Uterine smooth muscle cell (primary cell): ENCODE measurements at places on chromosomes 5 and 9. TPM values are rescaled to one million over a fixed set of nuclear protein-coding genes. Genes with fewer than 3 reads are reported as not detected.

PCDHB10 gene
- total RNA-seq, result 0.11 and 0.12 TPM in 2 replicates

TXNDC8 gene
- total RNA-seq, result not detected in 2 replicates

DAB2IP gene
- 7.5 and 14.4 TPM in 2 replicates for total RNA-seq

CAMK2A gene
- 1.4 and 1.8 TPM in 2 replicates for total RNA-seq

SLC2A6 gene
- 16.2 and 17.4 TPM in 2 replicates for total RNA-seq

F2RL2 gene
- total RNA-seq, result 3.7 and 10.6 TPM in 2 replicates

OBP2B gene
- not detected in 2 replicates for total RNA-seq

TOR2A gene
- total RNA-seq, result 2.6 and 2.7 TPM in 2 replicates

CD72 gene
- total RNA-seq, result 0.87 and 1.2 TPM in 2 replicates

NFIL3 gene
- total RNA-seq, result 15.7 and 25.2 TPM in 2 replicates

C9orf50 gene
- 0.12 TPM in 1 of 2 replicates, not detected in the other for total RNA-seq

ORM2 gene
- total RNA-seq, result not detected in 2 replicates

PGM5 gene
- total RNA-seq, result 61.4 and 74.4 TPM in 2 replicates

FBP2 gene
- total RNA-seq, result not detected in 2 replicates

SPEF2 gene
- 4.8 and 7.6 TPM in 2 replicates for total RNA-seq

MARCOL gene
- total RNA-seq, result not detected in 2 replicates

SLCO6A1 gene
- total RNA-seq, result not detected in 2 replicates

PCDHGC5 gene
- total RNA-seq, result 2.3 and 2.9 TPM in 2 replicates

RGS7BP gene
- total RNA-seq, result not detected in 2 replicates

PCDHGB6 gene
- 2.4 and 2.9 TPM in 2 replicates for total RNA-seq

CDK9 gene
- 44.3 and 46.0 TPM in 2 replicates for total RNA-seq

SPINK13 gene
- total RNA-seq, result 0.22 and 0.37 TPM in 2 replicates

EQTN gene
- total RNA-seq, result not detected in 2 replicates

WDR38 gene
- 0.11 TPM in 1 of 2 replicates, not detected in the other for total RNA-seq

EFNA5 gene
- 0.75 and 1.1 TPM in 2 replicates for total RNA-seq

DNM1 gene
- total RNA-seq, result 19.5 and 20.7 TPM in 2 replicates

POU5F2 gene
- 1.00 and 1.4 TPM in 2 replicates for total RNA-seq

SH3TC2 gene
- 1.5 and 4.8 TPM in 2 replicates for total RNA-seq

SLC6A3 gene
- not detected in 2 replicates for total RNA-seq

ANKH gene
- total RNA-seq, result 11.1 and 16.1 TPM in 2 replicates

NEURL1B gene
- 4.7 and 11.4 TPM in 2 replicates for total RNA-seq

MEIKIN gene
- not detected in 2 replicates for total RNA-seq

TLX3 gene
- not detected in 2 replicates for total RNA-seq

ANKRD18A gene
- not detected in 2 replicates for total RNA-seq

NTNG2 gene
- 3.5 and 6.1 TPM in 2 replicates for total RNA-seq

IL7R gene
- total RNA-seq, result 4.9 and 20.7 TPM in 2 replicates

SLC25A48 gene
- total RNA-seq, result under 0.01 TPM in 1 of 2 replicates, not detected in the other

GRIA1 gene
- total RNA-seq, result 0.44 and 0.50 TPM in 2 replicates

SAXO1 gene
- under 0.01 TPM in 1 of 2 replicates, not detected in the other for total RNA-seq

PCDHGA8 gene
- 1.1 and 2.4 TPM in 2 replicates for total RNA-seq
